ENCODE measurements at places on chromosomes 5 and 9. TPM values are rescaled to one million over a fixed set of nuclear protein-coding genes. Genes with fewer than 3 reads are reported as not detected.

NEURL1B gene
- total RNA-seq = 0.46 TPM

RFESD gene
- 1.8 TPM for total RNA-seq

CCNO gene
- 0.32 TPM for total RNA-seq

PTRH1 gene
- total RNA-seq = 40.4 TPM

AFAP1L1 gene
- total RNA-seq = 150 TPM

FSTL4 gene
- not detected for total RNA-seq

FOXD4 gene
- total RNA-seq = 0.13 TPM

NIPAL4 gene
- not detected for total RNA-seq

IL33 gene
- total RNA-seq = 16.6 TPM

GADD45G gene
- total RNA-seq = 0.33 TPM

CDH6 gene
- 0.11 TPM for total RNA-seq

ADAMTS16 gene
- not detected for total RNA-seq

FAM151B gene
- 3.7 TPM for total RNA-seq

NAIP gene
- 1.5 TPM for total RNA-seq

EGFL7 gene
- 500 TPM for total RNA-seq

RAB3C gene
- 0.14 TPM for total RNA-seq

IQGAP2 gene
- total RNA-seq = 8.3 TPM

PCDHA7 gene
- 0.33 TPM for total RNA-seq

CBY3 gene
- 0.26 TPM for total RNA-seq

OR1L1 gene
- not detected for total RNA-seq

TMEM215 gene
- total RNA-seq = 0.18 TPM

GLRA1 gene
- total RNA-seq = not detected

KCNV2 gene
- total RNA-seq = not detected

PCDHGA10 gene
- 3.1 TPM for total RNA-seq

Measured in pulmonary artery endothelial cell (primary cell).